ENCODE measurements at places on chromosomes 2 and 18.
A peak's percentile ranks its signal among the peaks of the same experiment; 100 is the strongest.

DNA sequence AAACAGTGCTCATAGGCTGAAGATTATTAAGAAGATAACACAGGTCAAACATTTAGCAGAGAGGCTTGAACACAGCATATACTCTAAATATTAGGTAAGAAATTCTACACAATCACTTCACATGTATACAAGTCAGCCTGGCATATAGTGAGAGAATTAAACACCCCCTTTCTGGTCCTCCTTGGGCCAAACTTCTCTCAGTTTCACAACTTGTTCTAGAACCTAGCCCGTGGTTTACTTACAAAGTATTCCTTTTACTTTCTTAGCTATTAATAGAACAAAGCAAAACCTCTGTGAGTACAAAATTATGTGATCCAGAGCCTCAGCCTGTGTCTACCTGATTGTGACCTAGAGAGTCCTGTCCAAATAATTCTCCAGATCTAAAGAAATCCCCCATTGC lies 562.8 kb downstream of the TNS1 start:
- DNase-seq, result no peak

GRCh38 chr2:25557179-25558036 lies 116.0 kb downstream of the DTNB start:
- no peak for DNase-seq

GRCh38 chr2:137523931-137524330 lies 440.3 kb upstream of the HNMT start:
- DNase-seq, result no peak

- DNase-seq, result no peak
Observed at GRCh38 chr2:98556344-98557033, 51.8 kb downstream of the COA5 start.

GRCh38 chr2:26860211-26860850 lies 12.4 kb downstream of the DPYSL5 start:
- no peak for DNase-seq

GRCh38 chr2:25545899-25546298 lies 127.5 kb downstream of the DTNB start:
- no peak for DNase-seq

GRCh38 chr2:96138179-96139145 lies at the start of gene ASTL:
Gene ASTL, minus strand, starts transcription at chr2:96138502. Its CDS starts 66 bp downstream, at chr2:96138436.
- DNase-seq, result peak; percentile 65

DNA sequence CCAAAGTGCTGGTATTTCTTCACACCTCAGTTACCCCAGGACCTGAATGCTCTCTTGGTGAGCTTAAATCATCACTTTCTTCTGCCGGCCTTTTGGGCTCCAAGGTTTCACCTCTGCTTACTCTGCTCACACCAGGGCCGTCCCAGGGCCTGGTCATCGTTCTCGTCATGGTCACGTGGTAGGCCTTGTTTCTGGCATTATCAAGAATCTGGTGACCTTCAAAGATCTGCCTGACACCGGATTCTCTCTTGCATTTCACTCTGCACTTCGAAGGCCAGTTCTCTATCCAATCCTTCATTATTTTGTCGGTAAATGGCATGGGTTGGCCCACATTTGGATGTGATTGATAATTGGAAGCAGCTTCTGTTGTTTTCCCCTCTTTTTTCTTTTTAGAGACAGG lies 80.5 kb downstream of the HRH4 start:
- DNase-seq, result no peak

GRCh38 chr2:23249348-23249747 lies 135.6 kb upstream of the KLHL29 start:
- no peak for DNase-seq

DNA sequence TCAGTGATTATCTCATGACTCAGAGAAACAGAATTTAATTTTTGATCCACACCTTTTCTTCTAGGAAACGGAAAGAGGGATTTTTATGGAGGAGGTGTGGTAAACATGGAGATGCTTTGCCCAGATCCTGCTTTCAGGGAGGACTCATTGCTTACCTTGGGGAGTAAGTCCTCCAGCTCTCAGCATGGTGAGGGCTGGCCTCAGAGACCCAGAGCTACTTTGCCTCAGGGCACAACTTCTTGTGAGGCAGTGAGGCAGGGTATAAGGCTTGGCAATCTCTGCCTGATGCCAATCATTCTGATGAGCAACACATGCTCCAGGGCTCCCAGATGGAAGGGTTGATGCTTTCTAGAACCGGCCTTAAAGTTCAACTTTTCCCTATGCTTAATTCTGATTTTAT lies 189.9 kb upstream of the DCC start:
- no peak for DNase-seq

- no peak for DNase-seq
Observed at GRCh38 chr2:17672583-17673317, 80.9 kb downstream of the SMC6 start.

DNA sequence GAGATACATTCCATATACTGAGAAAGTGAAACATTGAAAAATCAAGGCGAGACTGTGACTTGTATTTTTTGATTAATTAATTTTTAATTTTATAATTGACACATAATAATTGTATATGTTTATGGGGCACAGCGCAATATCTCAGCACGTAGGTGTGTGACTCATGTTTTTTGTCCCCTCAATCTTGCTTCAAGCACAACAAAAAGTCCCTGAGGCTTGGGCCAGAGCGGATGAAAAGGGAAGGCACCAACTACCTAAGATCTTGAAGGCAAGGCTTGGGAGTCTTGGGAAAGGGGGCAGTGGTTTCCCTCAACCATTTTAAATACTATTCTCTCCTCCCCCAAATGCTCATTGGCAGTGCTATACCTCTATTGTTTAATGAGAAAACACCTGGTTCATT lies 9.9 kb downstream of the SGPP2 start:
- DNase-seq, result no peak

GRCh38 chr2:197309691-197310231 lies 819 bp downstream of the ANKRD44 start:
- DNase-seq, result peak; percentile 27

DNA sequence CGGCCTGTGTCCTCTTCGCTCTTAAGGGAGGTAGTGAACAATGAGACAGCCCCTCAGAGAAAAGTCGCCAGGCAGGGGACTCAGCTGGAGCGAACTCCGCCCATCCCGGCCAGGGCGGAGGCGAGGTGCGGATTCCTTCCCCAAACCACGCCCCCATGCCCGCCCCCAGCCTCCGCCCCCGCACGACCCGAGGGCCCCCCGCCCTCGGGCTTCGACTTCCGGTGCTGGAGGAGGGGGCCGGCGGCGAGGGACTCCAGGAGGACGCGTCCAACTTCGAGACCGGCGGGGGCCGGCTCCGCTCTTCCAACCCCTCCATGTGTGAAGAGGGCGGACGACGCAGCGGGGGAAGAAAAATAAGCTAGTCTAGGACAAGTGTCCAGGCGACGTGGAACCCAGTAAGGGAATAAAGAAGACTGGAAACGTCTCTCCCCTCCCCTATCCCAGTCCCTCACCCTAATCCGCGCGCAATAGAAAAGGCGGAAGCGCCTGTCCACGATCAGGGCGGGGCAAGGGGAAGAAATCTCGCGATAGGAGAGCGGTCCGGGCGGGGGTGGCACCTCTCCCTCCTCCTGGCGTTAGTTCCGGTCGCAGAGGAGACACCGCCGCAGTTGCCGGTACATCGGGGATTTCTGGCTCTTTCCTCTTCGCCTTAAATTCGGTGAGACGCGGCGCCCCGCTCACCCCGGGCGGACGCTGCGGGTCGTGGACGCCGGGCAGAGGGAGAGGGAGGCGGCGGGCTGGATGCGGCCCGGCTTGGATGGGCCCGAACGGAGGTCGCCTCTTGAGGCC lies at the start of gene BZW1:
Gene BZW1 (plus strand): TSS at position 578 of the 789 bp plus-strand sequence. CDS start 1,308 bp downstream, outside the sequence.
- DNase-seq, result peak; percentile 99

- peak; percentile 21 for DNase-seq
Observed at GRCh38 chr2:149894760-149895159, 307.2 kb upstream of the MMADHC start.

GRCh38 chr2:147351784-147352183 lies 493.0 kb upstream of the ACVR2A start:
- no peak for DNase-seq

GRCh38 chr2:43228756-43229659 lies 2.6 kb upstream of the ZFP36L2 start:
- DNase-seq, result no peak

- DNase-seq, result no peak
Observed at GRCh38 chr2:37342591-37343220, 1.7 kb upstream of the QPCT start.

DNA sequence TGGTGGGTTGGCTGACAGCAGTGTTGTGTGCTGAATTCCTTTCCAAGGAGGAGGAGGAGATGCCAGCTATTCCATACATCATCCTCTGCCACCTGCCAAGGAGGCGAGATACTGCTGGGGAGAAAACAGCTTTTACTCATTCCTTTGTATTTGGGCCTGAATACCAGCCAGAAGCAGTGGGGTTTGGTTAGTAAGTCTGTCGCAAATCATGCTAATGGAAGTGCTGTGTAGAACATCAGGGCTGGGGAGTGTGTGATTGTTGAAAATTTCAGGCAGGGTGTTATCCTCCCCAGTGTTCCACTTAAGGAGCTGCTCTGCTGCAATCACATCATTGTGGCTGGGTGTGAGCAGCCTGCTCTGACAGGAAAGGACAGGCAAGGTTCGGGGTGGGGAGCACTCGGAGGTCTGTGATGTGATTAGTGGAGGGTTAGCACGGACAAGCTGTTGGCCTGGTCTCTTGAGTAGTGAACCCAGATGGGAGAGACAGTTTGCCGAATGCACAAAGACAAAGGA lies 128.2 kb upstream of the DLX2 start:
- DNase-seq, result no peak

DNA sequence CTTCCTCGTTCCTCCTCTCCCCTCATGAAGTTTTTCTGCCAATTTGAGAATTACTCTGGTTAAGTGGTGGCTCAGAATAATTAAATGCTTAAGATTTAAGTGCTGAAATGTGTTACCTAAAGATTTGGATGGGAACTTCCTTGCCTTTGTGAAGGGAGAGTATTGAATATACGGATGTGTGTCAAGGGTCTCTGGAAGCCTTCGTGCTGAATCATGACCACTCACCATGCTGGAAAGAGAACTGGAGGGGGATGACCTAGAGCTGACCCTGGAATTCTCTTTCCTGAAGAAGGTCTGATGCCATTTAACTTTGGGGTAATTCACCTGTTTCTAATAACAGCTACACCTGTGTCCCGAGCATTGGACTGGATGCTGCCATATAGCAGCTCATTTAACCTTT lies 2.2 kb downstream of the MOCOS start:
- no peak for DNase-seq

GRCh38 chr2:62765619-62766376 lies 60.3 kb downstream of the EHBP1 start:
- no peak for DNase-seq

- DNase-seq, result peak; percentile 91
Observed at GRCh38 chr18:59249199-59249774, 24.0 kb downstream of the RAX start.

- DNase-seq, result no peak
Observed at GRCh38 chr2:55530539-55531081, 11.1 kb downstream of the CFAP36 start.

DNA sequence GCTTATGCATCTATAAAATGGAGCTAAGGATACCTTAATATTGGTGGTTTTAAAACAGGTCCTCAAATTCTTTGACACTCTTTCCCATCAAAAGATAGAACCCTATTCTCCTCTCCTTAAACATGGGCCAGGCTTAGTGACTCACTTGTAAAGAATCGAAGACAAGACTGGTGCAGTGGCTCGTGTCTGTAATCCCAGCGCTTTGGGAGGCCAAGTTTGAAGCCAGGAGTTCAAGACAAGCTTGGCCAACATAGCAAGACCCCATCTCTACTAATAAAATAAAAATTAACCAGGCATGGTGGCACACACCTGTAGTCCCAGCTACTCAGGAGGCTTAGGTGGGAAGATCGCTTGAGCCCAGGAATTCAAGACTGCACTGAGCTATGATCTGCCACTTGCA lies 44.5 kb downstream of the CYBRD1 start:
- DNase-seq, result no peak

GRCh38 chr2:8885449-8886201 lies 48.2 kb upstream of the KIDINS220 start:
- no peak for DNase-seq

DNA sequence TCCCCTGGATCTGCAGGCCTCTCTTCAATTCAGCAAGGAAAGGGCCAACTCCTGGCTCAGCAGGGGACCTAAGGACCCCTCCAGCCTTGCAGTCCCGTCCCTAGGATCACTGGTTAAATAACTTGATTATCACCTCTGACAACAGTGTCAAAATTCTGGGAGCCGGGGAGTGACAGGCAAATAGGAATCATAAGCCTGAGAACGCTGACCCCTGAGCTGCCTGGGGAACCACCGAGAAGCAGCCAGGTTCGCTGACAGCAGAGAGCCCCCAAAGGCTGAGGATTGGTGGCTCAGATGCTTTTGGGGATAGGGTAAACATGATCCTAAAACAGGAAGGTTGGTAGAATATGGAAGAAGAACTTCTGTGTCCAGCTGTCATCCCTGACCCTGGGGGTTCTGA lies 17.5 kb upstream of the TNS1 start:
- no peak for DNase-seq

- DNase-seq, result peak; percentile 23
Observed at GRCh38 chr2:19752500-19752899, 149.3 kb downstream of the TTC32 start.

DNA sequence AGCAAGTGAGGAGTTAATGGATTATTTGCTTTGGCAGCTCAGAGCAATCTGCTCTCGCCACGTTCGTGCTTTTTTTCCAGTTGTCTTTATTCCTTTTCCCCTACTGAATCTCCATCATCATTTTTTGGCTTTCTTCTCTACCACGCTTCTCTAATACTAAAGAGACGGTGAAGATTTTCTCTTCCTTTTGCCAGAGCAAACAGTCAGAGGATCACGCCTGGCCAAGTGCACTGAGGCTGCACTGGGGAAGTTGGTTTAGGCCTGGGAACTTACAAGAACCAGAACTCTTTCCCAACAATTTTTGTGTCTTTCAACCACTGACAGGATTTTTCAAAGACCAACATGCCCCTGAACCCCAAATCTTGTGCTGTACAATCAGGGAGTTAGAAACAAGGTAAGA lies 172.3 kb downstream of the PID1 start:
- no peak for DNase-seq

GRCh38 chr2:111030260-111030891 lies 90.3 kb upstream of the BCL2L11 start:
- peak; percentile 30 for DNase-seq

- DNase-seq, result no peak
Observed at GRCh38 chr2:6442252-6442985, 423.3 kb downstream of the CMPK2 start.

- DNase-seq, result peak; percentile 63
Observed at GRCh38 chr2:9971105-9971818, 19.8 kb downstream of the GRHL1 start.

- no peak for DNase-seq
Observed at GRCh38 chr18:49625021-49625691, 63.3 kb downstream of the LIPG start.

- peak; percentile 92 for DNase-seq
Observed at GRCh38 chr2:241734467-241735208, at the start of gene D2HGDH. Gene D2HGDH, plus strand, starts transcription at chr2:241734630. Its CDS starts 595 bp downstream, at chr2:241735225.

Data from umbilical cord (tissue), 2 donors.